ENCODE measurements at places on chromosomes 4 and X. TPM values are rescaled to one million over a fixed set of nuclear protein-coding genes. Genes with fewer than 3 reads are reported as not detected.

- DNase-seq = no peak
These were observed 1146.0 kb downstream of the NLGN4X start for GRCh38 chrX:5082705-5083104.

GRCh38 chr4:147361726-147362125 is 119.2 kb upstream of the EDNRA start:
- DNase-seq = no peak

DNA sequence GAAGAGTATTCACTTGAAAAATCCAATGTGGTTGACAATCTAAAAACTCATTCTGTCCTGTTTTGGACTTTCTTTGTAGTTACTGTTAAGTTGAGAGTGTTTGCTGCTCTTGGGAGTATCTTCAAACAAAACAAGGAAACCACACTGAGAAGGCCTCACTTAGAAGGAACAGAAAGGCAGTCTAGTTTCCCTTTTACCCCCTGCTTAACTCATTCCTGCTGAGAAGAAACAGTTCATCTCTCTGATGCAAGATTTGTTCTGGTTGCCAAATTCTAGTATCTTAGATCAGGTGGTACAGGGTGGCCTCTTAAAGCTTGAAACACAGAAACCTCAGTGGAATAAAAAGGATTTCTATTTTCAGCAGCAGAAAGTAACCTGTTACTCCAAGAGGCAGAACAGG is 41.4 kb downstream of the GUCY2F start:
- no peak for DNase-seq

DNA sequence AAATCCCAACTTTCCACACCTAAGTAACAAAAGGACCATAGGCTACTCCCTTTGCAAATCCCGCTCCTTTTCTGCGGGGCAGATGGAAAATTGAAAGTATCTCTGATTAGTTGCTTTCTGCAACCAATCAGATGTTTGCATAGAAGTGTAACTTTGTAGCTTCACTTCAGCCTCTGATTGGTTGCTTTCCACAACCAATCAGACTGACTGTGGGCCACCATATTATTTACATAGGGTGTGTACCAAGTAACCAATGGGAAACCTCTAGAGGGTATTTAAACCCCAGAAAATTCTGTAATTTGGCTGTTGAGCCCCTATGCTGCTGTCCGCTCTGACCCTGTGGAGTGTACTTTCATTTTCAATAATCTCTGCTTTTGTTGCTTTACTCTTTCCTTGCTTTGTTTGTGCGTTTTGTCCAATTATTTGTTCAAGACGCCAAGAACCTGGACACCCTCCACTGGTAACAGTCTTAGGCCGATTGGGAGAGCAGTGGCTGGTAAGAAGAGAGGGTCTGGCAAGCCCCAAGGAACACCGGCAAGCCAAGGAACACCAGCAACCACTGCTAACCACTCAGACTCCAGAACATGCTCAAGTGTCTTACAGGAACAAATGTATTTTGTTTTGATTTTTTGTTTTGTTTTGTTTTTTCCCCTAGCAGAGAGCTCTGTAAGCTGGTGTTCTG is 125.5 kb upstream of the MAP3K15 start:
- no peak for DNase-seq

DNA sequence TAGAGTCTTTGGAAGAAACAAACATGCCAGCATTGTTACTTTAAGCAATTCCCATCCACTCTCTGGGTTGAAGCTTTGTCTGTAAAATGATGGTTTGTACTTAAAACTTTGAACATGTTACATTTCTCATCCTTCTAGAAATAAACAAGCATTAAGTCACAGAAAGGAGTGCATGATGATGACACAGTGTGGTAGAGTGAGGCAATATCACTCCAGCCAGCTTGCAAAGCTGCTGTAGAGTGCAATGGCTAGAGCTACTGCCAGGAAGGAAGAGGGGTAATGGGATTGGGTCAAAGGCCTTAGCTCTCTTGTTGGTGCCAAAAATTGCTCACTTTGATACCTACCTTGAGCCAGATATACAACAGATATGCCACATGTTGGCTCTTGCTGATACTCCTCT is 12.3 kb upstream of the ENOX2 start:
- DNase-seq = no peak

- peak; percentile 96 for DNase-seq
These were observed 19.7 kb upstream of the SPON2 start for GRCh38 chr4:1192091-1192492.

DNA sequence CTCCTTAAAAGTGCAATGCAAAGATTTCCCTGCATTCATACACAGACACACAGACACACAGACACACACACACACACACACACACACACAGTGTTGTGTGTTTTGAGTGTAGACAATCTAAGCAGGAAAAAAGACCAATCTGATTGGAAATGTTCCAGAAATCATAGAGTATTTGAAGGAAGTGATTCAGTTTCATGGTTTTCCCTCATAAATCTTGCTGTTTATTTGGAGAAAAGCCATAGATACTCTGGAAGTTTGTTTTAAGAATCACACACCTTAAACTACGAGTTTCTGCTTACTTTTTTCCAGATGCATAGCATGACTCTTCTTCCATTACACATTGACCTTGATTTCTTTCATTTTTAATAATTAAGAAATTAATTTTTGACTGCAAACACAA is 298.5 kb upstream of the BMP3 start:
- DNase-seq = no peak

DNA sequence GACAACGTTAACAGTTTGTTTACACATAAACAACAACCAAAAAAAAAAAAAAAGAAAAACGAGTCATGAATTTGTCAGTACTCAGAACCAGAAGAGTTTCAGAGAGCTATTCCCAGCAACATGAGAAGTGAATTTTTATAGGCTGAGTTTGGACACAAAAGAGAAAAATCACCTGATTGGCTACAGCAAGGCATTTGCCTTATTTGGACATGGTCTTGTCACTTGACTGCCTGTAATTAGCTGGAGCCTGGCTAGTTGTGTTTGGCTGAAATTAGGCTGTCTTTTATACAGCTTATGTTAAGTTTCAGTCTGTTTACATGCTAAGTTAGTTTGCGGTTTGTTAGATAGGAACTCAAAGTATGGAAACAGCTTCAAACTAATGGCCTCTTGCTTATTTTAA is 880 bp upstream of the TEX13A start:
- DNase-seq = no peak

- no peak for DNase-seq
These were observed 200.9 kb downstream of the DACH2 start for GRCh38 chrX:86349115-86349514.

DNA sequence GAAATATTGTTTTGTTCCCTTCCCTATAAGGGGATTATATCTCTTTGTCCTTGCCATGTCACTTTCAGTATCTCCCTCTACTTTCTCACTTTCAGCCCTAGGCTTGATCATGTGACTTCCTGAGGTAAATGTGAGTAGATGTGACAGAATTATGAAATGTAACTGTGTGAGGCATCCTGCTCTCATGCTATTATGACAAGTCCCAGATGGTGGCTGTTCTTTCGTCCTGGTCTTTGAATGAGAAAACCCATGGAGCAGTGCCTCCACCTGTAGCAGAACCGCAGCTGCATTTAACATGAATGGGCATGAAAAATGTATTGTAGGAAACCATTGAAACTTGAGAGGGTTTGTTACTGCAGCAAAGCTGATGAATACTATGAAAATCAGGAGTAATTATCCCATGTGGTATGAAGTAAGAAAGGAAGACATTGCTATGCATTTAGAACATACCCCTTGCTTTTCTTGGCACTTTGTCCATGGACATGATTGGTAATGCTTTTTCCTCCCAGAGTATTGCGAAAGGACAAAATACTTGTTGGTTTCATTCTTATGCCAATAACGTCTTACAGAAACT is 202.2 kb upstream of the GPRIN3 start:
- no peak for DNase-seq

DNA sequence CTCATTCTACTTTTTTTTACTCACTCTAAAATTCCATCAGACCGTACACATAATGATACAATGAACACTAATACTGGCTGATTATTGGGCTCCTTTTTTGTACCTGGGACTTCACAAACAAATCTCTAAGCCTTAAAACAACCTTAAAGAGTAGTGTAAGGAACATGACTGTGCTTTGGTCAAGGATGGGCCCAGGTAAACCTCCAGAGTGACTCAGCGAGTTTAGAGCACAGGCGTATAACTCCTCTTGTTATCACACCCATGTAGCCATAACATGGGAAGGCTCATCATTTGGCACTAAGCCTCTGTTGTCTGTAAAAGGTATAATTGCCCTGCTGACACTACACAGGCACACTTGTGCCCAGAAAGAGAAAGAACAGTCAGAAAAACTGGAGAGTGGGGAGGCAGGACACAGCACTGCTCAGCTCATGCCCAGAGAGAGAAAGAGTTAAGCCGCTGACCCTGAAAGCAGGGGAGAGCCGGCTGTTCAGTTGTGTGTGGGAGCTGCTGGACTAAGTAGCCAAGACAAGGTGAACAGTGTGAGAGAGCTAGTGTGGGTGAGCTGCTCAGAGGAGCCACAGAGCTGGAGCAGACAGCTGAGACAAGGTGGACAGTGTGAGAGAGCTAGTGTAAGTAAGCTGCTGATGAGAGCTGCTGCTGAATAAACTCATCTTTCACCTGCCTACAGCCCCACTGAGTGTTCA is 319.6 kb upstream of the BMP3 start:
- no peak for DNase-seq

GRCh38 chr4:36041340-36041739 is 203.0 kb downstream of the ARAP2 start:
- no peak for DNase-seq

DNA sequence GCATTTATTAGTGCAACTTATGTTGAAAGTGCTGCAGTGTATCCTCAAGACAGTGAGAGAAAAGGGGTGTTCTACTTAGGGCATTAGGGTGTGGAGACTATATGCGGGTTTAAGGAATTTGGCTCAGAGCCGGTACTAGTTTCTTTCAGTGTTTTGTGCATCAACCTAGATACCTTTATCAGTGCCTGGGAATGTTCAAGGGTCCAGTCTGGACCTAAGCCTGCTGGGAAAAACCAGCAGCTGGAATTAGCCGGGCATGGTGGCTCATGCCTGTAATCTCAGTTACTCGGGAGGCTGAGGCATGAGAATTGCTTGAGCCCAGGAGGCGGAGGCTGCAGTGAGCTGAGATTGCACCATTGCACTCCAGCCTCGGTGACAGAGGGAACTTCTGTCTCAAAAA is 7.4 kb downstream of the PHEX start:
- no peak for DNase-seq

DNA sequence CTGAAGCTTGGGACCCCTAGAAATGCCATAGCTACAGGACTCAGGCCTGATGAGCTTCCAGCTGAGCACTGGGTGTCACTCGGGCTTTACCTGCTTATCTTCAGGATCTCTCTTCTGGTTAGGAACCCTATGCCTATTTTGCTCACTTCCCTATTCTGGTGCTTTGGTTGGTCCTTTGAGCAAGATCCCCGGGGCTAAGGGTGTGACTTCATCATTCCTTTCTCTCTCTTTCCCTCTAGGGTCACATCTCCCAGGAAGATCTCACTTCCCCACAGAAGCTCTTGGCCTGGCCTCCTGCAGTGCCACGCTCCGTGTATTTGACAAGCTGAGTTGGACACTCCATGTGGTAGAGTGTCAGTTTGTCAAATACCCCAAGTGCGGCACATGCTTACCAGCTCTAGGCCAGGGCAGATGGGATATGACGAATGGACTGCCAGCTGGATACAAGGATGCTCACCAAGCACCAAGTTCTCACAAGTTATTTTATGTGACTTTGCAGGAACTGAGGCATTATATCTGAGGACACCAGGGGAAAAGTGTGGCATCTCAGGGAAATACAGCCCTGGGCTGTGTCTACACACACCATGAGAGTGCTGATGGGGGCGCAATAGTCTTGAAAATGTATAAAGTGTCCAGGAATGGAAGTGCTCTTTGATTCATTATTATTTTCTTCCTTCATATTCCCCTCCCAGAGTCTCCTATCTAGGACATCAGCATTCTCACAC is 21.1 kb downstream of the VSIG4 start:
- DNase-seq = no peak

DNA sequence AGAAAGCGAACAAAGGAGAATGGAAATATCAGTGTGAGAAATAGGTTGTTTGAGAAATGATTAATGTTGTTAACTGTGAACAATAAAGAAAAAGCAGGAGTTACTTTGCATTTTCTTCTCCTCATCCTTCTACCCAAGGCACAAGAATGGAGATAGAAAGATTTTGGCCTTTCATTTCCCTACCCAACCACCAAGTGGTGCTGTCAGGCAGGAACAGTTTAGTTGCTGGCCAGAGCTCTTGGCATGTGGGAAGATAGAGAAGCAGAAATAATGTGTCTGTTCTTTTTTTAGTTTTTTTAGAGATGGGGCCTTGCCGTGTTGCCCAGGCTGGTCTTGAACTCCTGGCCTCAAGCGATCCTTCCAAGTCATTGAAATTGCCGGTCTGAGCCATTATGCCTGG is 12.8 kb downstream of the HOPX start:
- no peak for DNase-seq

DNA sequence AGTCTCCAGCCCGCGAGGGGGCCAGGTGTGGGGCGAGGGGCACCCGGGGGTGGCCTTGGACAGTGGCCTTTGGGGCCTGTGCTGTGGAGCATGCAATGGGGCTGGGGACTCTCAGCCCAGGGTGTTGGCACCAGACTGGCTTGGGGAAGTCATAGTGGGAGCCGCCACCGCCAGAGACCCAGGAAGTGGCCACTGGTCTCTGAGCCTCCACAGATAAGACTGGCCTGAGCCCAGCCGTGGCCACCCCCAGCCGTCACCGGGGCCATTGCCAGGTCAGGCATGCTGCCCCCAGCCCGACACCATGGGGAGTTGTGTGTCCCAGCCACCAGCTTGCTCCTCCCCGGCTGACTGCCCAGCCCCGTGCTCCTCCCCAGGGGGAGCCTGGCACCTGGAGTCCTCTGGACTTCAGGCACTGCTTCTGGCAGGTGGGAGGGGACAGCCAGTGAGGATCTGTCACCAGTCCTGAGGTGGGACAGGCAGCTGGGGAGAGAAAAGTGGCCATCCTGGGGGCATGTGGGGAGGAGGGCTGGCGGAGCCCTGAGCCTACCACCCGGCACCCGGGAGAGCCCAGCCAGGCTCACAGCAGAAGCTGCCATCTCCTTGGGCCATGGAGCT is 32.5 kb downstream of the TACC3 start:
- DNase-seq = no peak

GRCh38 chr4:54745031-54745770 is 87.4 kb downstream of the KIT start:
- no peak for DNase-seq

- no peak for DNase-seq
These were observed 122.4 kb downstream of the RAP1GDS1 start for GRCh38 chr4:98383431-98384106.

The TAF9B gene
- 14.2 TPM for total RNA-seq

The SEPSECS gene
- 4.2 TPM for total RNA-seq

The PLAC1 gene
- total RNA-seq = not detected

The AMTN gene
- not detected for total RNA-seq

The TKTL1 gene
- not detected for total RNA-seq

The F8A2 gene
- not detected for total RNA-seq

The GPRIN3 gene
- total RNA-seq = 6.1 TPM

The ENAM gene
- not detected for total RNA-seq

The PGRMC1 gene
- 101 TPM for total RNA-seq

The UGT2B15 gene
- total RNA-seq = not detected

The WDR17 gene
- 2.0 TPM for total RNA-seq

The TRIM2 gene
- 28.7 TPM for total RNA-seq

The MAGEA2 gene
- not detected for total RNA-seq

The TASL gene
- total RNA-seq = 0.49 TPM

The C4orf46 gene
- total RNA-seq = 5.9 TPM

The SMR3B gene
- not detected for total RNA-seq
